Neural crest cell (in vitro differentiated cells): ENCODE measurements at places on chromosomes 13 and 19. TPM values are rescaled to one million over a fixed set of nuclear protein-coding genes. Genes with fewer than 3 reads are reported as not detected.

GRCh38 chr19:3192228-3192635 is 6.5 kb downstream of the NCLN start:
- H3K27ac ChIP-seq = no peak overlapping the region
- no peak for DNase-seq
- no peaks in the 10 kb centered on the region for H3K4me1 ChIP-seq
- H3K27me3 ChIP-seq = no peaks in the 10 kb centered on the region
- H3K4me3 ChIP-seq = no peak overlapping the region
- H3K36me3 ChIP-seq = peaks cover 4% of the 10 kb centered on the region

DNA sequence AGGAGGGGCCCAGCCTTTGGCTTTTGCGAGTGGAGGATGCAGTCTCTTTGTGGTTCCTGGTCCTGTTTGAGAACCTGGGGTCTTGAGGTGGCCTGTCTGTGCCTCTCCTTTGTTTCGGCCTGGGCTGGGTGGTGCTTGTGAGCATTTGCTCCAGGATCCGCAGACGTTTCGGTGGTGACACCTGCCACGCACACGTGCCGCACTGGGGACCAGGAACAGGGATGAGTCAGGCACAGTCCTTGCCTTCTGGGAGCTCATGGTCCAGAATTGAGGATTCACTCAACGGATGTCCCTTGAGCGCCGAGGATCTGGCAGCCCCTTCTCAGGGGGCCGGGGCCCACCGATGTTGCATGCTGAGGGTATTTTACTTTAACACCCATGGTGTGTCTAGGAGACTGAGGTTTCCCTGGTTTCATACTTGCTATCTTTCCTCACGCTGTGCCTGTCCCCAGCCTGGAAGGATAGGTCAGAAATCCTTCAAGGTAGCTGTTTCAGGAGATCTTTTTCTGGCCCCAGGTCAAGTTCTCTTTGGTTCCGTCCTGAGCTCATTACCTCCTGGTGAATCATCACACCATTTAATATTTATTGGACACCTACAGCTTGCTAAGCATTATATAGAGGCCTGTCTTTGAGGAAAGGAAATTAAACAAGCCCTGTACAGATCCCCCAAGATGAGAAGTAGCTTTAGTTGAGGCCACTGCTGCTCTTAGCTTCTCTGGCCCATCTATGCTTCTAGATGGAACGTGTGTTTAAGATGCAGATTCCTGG is 5.1 kb downstream of the HDGFL2 start:
- no peak overlapping the region for H3K27ac ChIP-seq
- H3K4me1 ChIP-seq = peaks cover 10% of the 10 kb centered on the region
- no peaks in the 10 kb centered on the region for H3K27me3 ChIP-seq
- DNase-seq = no peak
- H3K36me3 ChIP-seq = peaks cover 4% of the 10 kb centered on the region

Gene ZNF578
- 0.65 and 0.86 TPM in 2 replicates for total RNA-seq

Gene ZNF561
- total RNA-seq = 57.7 and 63.9 TPM in 2 replicates

GRCh38 chr19:4811328-4812131 is 20.0 kb downstream of the TICAM1 start:
- no peak overlapping the region for H3K27ac ChIP-seq
- H3K4me1 ChIP-seq = peaks cover 10% of the 10 kb centered on the region
- H3K4me3 ChIP-seq = no peak overlapping the region
- DNase-seq = peak; percentile 96

GRCh38 chr19:16325161-16325527 is 518 bp downstream of the KLF2 start:
- H3K27me3 ChIP-seq = peaks cover 85% of the 10 kb centered on the region
- H3K36me3 ChIP-seq = no peaks in the 10 kb centered on the region
- H3K4me1 ChIP-seq = no peaks in the 10 kb centered on the region
- H3K27ac ChIP-seq = no peak overlapping the region
- no peak overlapping the region for H3K4me3 ChIP-seq

Gene RAVER1
- total RNA-seq = 75.9 and 78.2 TPM in 2 replicates

DNA sequence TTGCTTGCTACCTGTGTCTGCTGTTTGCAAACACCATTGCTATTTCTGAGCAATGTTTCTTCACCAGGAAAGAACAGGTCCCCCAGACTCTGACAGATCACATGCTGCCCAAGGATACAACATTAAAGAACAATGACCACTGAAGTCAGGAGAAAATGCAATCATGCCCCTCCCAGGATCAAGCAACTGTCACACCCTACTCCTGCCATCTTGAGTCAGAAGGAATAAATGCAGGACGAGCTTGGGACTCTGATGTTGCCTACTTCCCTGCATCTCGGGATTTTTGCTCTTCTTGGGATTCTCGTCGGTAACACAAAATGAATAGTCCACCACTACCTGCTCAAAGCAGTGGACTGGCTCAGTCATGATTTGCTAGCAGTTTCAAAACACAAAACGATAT is 490.6 kb downstream of the COG6 start:
- no peaks in the 10 kb centered on the region for H3K36me3 ChIP-seq
- H3K27me3 ChIP-seq = no peaks in the 10 kb centered on the region
- H3K4me1 ChIP-seq = peaks cover 19% of the 10 kb centered on the region
